ENCODE measurements at places on chromosomes 1 and 21.
A peak's percentile ranks its signal among the peaks of the same experiment; 100 is the strongest.

GRCh38 chr1:247295274-247295684 is 36.4 kb downstream of the ZNF496 start:
- no peak for DNase-seq

GRCh38 chr1:167477986-167478385 is 40.3 kb downstream of the CD247 start:
- no peak for DNase-seq

DNA sequence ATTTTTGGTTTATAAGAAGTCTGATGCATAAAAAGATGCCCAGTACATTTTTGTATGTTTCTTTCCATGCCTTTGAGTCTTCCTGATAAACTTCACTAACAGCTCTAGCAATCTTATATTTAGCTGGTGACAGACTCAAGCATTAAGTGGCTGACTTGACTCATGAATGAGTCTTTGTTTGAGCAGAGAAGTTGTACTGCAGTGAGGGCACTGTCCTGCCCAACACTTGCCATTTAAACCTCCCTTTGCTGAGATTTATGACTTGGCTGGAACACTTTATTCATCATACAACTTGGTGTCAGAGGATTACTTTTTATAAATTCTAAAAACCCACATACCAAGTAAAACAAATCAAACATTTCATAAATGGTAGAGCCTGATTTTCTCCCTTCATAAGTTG is 14.6 kb upstream of the CAMSAP2 start:
- no peak for DNase-seq

DNA sequence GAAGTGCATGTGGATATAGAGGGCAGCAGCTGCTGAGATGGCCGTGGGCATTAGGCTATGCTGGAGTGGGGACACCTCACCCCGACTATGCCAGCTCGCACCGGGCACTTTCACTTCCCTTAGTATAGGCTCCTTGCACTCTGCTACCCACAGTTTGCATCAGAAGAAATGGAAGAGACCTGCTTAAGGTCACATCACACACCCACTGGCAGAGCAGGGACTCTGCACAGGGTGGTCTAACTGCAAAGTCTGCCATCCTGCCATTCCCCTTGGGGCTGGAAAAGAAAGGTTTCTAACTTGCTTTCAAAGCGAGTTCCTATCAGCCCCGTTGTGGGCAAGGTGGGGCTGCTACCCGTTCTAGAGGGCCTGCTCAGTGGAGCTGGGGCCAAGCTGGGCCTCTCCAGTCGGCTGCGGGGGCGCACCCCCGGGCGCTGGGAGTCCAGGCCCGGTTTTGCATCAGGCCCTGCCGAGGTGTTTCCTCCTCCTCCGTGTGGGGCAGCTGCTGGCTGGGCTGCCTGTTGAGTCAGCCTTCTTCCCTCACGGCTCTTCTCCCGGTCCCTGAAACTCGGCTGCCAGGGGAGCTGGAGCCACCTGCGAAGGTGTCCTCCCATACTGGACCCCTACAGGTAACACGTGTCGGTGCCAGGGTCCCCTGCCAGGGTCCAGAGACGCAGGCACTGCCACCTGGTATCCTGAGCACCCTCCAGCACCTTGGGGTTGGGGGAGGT is at the start of gene SYTL1:
Gene SYTL1, plus strand, starts transcription at position 498 of the 728 bp plus-strand sequence. CDS start 3,313 bp downstream, outside the sequence.
- no peak for DNase-seq

DNA sequence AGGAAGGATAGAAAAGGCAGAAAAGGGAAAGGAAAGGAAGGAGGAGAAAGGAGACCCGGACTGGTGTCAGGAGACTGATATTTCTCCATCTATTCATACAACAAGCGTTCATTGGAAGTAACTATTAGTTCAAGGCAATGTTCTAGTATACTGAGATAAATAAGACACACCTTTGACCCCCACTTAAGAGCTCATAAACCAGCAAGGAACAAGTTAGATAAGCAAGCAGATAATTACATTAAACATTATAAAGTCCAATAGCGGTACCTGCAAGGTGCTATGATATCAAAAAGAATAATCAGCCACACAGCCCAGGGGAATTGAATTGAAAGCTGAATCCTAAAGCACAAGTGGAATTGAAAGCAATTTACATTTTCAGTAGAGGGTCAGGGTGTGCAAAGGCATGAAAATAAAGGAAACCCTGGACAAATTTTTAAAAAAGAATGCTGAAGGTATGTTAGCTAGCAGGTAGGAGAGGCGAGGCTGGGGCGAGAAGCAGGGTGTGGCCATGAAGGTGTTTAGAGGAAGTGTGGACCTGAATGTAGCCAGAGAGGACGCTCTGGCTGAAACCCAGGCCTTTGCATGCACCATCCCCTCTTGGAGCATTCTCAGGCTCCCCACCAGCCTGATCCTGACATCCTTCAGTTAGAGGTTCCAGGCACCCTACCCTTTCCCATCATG is 200.0 kb downstream of the SETD4 start:
- DNase-seq: no peak

DNA sequence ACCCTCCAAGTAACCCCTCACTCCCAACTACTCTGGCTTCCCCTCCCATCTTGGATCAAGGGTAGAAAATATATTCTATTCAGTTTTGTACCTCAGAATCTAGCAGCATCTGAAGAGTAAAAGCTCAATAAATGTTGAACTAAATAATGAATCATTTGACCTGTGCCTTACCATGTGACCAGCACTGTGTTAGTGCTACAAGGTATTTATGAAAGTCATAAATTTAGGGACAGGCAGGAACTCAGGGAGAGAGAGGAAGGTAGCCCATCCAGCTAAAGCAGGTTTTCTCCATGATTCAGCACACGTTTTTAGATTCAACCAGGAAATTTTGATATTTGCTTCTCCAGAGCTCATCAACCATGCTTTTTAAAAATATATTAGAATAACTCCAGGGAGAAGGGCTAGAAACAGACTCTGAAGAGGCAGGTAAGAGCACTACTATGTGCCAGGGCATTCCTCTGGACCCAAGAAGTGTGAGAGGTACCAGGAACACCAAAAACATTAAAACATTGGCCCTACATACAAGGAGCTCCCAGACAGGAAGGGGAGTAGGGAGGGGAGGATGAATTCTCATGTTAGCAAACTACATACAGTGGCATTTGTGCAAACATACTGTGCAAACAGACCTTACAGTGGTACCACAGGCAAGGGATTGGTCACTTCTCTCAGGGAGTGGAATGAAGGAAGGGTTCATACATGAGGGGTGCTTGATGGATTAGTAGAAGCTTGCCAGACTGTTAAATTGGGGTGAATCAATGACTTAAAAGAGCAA is 64.3 kb downstream of the FYB2 start:
- DNase-seq: no peak

- no peak for DNase-seq
Observed at GRCh38 chr1:18861082-18861481, 1.6 kb upstream of the TAS1R2 start.

- DNase-seq: peak; percentile 50
Observed at GRCh38 chr1:23343221-23344110, 618 bp downstream of the HNRNPR start.

- DNase-seq: no peak
Observed at GRCh38 chr21:32192291-32193097, 86.4 kb downstream of the MIS18A start.

DNA sequence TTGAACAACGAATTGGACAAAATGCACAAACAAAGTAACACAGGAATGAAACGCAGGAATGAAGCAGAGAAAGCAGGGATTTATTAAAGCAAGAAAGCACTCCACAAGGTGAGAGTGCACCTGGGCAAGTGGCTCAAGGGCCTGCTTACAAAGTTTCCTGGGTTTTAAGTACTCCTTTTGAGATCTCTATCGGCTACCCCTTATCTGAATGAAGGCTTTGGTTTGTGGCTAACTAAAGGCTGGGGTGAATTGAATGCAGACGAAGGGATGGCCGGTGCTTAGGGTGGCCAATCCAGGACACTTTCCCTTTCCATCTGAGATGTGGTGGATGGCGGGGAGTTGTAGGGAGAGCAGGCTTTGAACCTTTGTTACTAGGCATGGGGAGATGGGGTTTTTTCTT is 151.4 kb upstream of the KIAA0040 start:
- no peak for DNase-seq

- no peak for DNase-seq
Observed at GRCh38 chr1:242241936-242242335, 243.0 kb upstream of the MAP1LC3C start.

DNA sequence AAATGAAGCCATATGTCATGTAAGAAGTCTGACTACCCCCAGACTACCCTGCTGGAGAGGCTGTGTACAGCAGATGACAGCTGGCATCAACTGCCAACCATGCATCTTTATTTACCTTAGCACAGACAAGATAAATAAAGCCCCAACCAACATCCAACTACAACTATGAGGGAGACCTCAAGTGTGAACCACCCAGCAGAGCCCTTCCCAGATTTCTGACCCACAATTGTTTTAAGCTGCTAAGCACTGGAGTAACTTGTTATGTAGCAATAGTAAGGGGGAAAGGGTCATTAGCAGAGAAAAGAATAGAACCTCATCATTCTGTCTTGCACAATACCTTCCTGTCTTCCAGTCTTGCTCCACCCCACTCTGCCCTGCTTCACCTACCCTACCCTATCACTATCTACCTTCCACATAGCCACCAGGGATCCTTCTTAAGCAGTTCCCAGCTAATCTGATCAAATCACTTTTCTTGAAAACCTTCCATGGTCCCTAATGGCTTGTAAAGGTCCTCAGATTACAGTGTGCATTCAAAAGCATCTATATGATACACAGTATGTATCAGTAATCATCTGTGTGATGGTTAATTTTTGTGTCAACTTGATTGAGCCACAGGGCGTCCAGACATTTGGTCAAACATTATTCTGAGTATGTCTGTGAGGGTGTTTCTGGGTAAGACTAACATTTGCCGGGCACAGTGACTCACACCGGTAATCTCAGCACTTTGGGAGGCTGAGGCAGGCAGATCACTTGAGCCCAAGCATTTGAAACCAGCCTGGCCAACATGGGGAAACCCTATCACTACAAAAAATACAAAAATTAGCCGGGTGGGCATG is 19.6 kb upstream of the RBM15 start:
- DNase-seq: no peak

DNA sequence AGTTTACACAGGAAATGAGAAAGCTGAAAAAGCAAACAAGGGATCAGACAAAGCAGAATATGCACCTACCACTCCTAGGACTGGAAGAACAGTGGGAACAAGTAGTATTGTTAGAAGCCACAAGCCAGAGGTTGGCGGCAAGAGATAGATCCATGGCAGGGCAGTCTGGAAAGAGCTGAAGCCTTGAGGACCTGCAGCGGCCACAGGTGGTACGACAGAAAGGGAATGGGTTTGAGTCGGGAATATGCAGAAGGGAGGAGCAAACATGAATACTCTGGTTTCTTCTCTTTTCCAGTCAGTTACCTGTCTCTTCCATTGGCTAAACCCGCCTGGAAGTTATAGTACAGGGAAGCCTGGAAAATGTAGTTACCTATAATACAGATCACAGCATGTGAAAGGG is 3.9 kb upstream of the PCNX2 start:
- DNase-seq: no peak

- no peak for DNase-seq
Observed at GRCh38 chr1:145689922-145690321, 17.2 kb downstream of the PDZK1 start.
